ENCODE measurements at places on chromosomes 4 and X.

DNA sequence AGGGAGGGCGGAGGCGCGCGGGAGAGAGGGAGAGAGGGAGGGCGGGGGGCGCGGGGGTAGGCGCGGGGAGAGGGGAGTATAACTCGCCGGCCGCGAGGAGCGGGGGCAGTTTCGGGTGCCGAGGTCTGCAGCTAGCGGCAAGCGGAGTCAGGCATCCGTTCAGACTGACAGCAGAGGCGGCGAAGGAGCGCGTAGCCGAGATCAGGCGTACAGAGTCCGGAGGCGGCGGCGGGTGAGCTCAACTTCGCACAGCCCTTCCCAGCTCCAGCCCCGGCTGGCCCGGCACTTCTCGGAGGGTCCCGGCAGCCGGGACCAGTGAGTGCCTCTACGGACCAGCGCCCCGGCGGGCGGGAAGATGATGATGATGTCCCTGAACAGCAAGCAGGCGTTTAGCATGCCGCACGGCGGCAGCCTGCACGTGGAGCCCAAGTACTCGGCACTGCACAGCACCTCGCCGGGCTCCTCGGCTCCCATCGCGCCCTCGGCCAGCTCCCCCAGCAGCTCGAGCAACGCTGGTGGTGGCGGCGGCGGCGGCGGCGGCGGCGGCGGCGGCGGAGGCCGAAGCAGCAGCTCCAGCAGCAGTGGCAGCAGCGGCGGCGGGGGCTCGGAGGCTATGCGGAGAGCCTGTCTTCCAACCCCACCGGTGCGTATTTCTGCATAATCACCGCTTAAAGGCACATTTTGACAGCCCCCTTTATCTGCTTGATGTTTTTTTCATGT lies at the start of gene POU4F2:
Gene POU4F2, plus strand, starts transcription at position 108 of the 720 bp plus-strand sequence. Its CDS starts 248 bp downstream, at position 356.
- no peak for DNase-seq

GRCh38 chr4:109238746-109239145 lies 63.7 kb downstream of the COL25A1 start:
- no peak for DNase-seq

- no peak for DNase-seq
Measured at GRCh38 chr4:74056858-74057562, 18.5 kb upstream of the CXCL3 start.

DNA sequence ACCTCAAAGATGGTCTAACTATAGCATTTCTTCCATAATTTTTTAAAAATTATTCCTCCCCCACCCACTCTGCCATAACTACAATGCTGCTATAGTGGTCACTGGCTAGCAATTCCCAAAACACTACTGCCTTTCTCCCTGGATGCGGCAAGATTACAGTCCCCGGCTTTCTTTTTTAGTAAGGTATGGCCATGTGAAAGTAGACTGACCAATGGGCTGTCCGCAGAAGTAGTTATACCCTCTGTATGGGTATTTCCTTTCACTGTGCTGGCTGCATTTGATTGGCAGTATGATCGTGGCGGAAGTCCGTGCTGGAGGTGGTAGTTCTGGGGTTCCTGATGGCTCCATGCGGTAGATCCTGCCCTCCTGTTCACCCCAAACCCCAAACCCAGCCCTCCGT lies 166.0 kb downstream of the FBXO8 start:
- no peak for DNase-seq

DNA sequence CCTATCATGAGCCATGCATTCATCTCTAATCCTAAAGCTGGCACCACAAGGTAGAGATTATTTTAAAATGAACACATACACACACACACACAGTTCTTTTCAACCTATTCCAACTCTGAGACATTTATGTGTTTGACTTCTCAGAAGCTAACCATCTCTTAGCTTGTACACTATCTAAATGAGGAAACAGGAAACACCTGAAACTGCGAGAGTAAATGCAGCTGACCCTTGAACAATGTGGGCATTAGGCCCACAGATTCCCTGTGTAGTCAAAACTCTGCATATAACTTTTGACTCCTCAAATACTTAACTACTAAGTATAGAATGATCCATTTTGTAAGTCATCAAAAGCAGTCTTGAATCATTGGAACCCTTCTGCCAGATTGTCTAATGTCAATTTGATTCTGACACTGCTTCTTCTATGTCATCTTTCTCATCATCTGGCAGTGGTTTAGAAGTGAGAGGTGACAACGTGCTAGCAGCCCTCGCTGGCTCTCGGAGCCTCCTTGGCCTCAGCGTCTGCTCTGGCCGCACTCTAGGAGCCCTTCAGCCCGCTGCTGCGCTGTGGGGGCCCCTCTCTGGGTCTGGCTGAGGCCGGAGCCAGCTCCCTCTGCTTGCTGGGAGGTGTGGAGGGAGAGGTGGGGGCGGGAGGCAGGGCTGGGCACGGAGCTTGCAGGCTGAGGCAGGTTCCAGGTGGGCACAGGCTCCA lies 21.4 kb upstream of the IL15 start:
- no peak for DNase-seq

- DNase-seq: no peak
Measured at GRCh38 chrX:44580466-44580865, 37.8 kb upstream of the FUNDC1 start.

GRCh38 chr4:2340272-2341061 lies 78.0 kb downstream of the ZFYVE28 start:
- DNase-seq: no peak

DNA sequence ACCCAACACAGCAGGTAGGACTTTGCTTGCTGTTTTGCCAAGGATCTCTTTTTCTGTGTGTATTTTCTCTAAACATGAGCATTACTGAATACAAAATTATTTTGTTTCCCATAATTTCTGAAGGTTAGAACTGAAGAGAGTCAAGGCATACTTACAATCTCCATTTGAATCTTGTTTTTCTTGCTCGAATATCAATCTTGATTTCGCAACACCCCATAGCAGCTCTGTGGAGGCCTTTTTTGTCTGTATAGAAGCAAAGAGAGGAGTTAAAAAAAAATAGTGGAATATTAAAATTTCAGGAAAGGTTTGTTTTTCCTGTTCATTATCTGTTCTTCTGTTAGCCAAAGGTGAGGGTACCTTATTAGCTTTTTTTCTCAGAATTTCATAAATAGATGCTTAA lies 92.9 kb downstream of the TNIP2 start:
- no peak for DNase-seq

Measured in bone marrow (tissue), 2 donors.